Osteoblast (primary cell): ENCODE measurements at places on chromosomes 4 and X. TPM values are rescaled to one million over a fixed set of nuclear protein-coding genes. Genes with fewer than 3 reads are reported as not detected.
A peak's percentile ranks its signal among the peaks of the same experiment; 100 is the strongest.

Gene F8A2
- not detected in 2 replicates for total RNA-seq

DNA sequence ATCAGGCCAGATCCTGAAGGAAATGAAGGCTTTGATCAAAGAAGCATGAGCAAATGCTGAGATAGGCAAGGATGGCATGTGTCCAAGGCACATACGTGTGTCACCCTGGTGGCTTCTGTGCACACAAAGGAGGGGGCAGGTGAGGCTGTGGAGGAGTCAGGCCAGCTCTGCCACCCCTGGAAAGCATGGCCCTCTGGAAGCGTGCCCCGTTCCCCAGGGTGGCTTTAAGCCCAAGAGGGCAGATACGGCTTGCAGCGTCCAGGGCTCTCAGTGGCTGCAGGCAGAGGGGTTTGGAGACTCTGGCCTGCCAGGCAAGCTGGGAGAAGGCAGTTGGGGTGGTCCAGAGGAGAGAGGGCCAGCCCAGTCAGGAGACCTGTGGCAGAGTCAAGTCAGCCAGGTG, 25.6 kb downstream of the PNMA6E start:
- peak; percentile 13 for DNase-seq

DNA sequence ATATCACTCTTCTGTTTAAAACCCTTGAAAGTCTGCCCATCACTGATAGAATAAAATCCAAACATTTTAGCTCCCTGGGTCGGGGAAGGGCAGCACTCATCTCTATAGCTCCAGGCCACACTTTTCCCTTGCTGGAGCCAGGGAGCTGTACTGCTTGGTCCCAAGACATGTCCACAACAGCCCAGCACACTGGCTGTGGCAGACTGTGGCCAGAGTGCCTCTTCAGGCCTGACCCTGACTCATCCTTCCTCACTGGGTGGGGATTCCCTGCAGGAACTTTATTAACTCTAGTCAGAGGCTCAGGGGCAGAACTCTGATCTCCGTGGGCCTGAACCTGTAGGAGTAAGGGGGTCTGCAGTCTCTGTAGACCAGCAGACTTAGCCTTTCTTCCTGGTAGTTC, 69.8 kb upstream of the CAPN6 start:
- no peak for DNase-seq

GRCh38 chr4:86950831-86951525, 16.2 kb downstream of the AFF1 start:
- no peak for DNase-seq

- DNase-seq, result peak; percentile 48
Measured at GRCh38 chrX:14865201-14865600, 7.7 kb downstream of the FANCB start.

Gene BMPR1B
- 2.5 and 7.1 TPM in 2 replicates for total RNA-seq

DNA sequence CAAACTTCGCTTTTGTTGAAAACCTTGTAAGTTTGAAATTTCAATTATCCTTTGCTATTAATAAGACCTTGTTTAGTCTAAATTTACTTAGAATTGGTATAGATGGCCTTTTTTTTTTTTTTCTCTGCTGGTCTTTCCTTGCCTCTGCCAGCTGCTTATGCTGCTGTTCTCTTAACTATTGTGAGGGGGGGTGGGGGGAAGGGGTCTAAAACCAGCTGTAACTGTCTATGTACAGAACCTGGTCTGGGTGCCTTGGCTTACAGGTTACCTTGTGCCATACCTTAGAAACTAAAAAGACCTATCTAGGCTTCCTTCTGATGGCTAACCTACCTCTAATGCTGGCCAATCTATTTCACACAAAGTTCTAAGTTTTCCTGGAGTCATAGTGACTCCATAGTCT, 1.0 kb downstream of the UGT2B17 start:
- DNase-seq, result no peak

GRCh38 chr4:25755911-25756310, 100.3 kb downstream of the SLC34A2 start:
- DNase-seq, result no peak

GRCh38 chr4:7139167-7139982, 53.0 kb upstream of the SORCS2 start:
- peak; percentile 68 for DNase-seq

Gene CA5B
- total RNA-seq, result 6.9 and 10.0 TPM in 2 replicates

Gene NPY2R
- under 0.01 and 0.36 TPM in 2 replicates for total RNA-seq

- DNase-seq, result no peak
Measured at GRCh38 chr4:160580581-160580980, 1477.7 kb downstream of the RAPGEF2 start.

Gene MAP7D2
- total RNA-seq, result under 0.01 and 0.36 TPM in 2 replicates

DNA sequence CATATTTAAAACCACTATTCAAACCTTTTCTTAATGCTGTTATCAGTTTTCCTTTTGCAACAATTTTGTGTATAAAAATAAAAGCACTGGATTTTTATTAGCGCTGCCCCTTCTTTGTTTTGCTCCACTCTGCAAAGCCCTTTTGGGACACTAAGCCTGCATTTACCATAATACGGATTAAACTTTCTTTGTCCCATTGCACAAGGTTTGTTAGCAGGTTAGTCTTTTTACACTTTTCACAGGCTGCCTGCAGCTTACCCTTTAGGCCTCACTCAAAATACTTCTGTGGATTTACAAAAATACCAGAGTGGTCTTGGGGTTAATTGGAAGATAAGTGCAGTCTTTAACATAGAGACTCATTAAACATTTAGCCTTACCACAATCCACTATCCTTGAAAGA, 35.7 kb upstream of the MAB21L2 start:
- no peak for DNase-seq

Gene GAGE2A
- not detected in 2 replicates for total RNA-seq

Gene ADH4
- not detected in 2 replicates for total RNA-seq

GRCh38 chrX:39774774-39775328, 322.9 kb downstream of the BCOR start:
- DNase-seq, result no peak

DNA sequence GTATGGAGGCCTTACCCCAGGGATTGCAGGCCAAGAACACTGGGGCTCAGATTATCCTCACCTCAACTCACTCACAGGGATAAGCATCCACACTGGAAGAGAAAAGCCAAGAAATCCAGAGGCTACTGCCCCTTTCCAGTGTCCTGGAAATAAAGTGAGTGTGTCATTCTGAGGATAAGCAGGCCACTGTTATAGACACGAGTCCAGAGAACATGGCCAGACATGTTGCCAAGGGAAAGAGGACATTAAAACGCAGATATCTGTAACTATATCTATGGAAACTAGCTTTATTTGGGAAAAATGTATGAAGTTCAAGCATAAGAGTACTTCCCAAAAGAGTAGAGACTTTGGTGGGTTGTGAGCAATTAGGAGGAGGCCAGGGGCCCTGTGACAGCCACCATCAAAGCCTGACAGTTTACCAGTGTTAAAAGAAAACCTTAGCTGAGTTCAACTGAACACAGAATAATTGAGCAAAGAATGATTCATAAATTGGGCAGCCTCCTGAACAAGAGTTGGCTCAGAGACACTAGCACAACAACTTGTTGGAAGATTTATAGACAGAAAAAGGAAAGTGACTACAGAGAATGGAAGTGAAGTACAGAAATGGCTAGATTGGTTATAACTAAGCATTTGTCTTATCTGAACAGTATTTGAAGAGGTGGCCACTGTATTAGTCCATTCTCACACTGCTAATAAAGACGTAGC, 1222.2 kb downstream of the STIM2 start:
- no peak for DNase-seq

Gene PAGE2
- not detected in 2 replicates for total RNA-seq

- DNase-seq, result no peak
Measured at GRCh38 chr4:123807866-123808265, 411.3 kb downstream of the SPRY1 start.

DNA sequence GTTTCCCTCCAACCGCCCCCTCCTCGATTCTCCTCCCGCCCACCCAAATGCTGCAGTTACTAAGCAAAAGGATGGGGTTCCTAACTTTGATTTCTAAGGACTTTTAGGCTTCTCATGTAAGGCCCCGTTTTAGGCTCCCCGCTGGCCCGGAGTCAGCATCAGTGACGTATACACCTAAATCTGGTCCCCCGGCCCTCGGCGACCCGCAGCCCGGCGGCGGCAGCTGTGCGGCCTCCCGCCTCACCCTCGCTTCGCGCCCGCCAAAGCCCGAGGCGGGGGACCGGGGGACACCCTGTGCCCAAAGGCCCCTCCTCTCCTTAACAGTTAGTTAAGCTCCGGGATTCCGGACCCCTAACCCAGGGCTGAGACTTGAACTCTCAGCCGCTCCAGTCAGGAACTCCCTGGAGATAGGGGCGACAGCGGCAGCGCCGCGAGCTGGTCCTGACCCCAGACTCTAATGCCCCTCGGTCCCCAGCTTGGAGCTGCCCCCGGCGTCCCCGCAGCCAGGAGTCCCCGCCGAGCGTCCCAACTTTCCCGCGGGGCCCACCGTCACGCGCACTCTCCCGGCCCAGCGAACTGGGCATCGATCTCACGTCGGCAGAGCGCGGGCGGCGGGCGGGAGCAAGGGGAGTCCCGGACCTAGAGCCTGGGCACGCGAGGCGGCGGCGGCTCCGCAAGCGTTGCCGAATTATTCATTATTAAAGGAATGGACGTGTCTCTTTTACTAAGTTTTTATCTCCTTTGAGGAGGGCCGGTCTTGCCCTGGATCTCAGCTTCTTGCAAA, 1.5 kb upstream of the NR3C2 start:
- peak; percentile 74 for DNase-seq

Gene GPR82
- not detected in 2 replicates for total RNA-seq

Gene CTAG1B
- total RNA-seq, result not detected in 2 replicates

Gene AADAT
- total RNA-seq, result 4.0 and 6.5 TPM in 2 replicates

Gene RHOXF2
- total RNA-seq, result under 0.01 TPM in 1 of 2 replicates, not detected in the other

- DNase-seq, result peak; percentile 41
Measured at GRCh38 chr4:112144546-112145325, 518 bp upstream of the FAM241A start.

Gene PABPC4L
- 1.1 and 2.7 TPM in 2 replicates for total RNA-seq
